ENCODE measurements at places on chromosomes 2 and 18. TPM values are rescaled to one million over a fixed set of nuclear protein-coding genes. Genes with fewer than 3 reads are reported as not detected.

The ATOH8 gene
- 0.43 TPM for total RNA-seq

The DPYSL5 gene
- total RNA-seq: 93.5 TPM

- no peak for DNase-seq
These were observed 548.8 kb upstream of the NRP2 start for GRCh38 chr2:205133544-205133943.

DNA sequence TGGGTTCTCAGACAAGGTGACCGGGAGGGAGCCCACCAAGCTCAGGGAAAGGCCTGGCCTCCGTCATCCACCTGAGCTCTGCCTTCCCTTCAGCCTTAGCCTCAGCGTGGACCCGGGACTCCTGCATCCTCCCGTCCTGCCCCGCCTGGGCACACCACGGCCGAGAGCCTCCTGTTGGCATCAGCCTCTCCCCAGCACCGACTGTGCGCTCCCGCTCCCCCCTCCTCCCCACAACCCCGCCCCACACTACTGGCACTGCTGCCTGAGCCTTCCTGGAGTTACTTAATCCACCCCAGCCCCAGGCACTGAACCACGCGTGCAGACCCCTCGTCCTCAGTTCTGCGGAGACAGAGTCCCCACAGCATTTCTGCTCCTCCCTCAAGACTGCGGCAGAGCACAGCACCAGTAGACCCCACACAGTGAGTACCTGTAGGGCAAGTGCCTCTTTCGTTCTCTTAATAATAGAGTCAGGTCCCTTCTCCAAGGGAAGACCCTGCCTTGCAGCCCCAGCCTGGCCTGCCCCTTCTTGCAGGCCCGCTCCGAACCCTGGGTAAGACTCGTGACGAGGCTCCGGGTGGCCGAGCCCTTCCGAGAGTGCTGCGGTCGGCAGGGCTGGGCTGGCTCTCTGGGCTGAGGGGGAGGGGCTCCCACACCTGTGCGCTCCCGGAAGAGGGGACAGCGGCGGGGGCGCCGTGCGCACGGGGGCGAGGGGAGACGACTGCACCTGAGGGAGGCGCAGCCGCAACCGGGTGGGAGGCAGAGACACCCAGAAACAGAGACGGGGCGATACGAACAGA lies at the start of gene AMER3:
TSS of gene AMER3 (plus strand) at position 285 of the 797 bp plus-strand sequence. CDS start 6,533 bp downstream, outside the sequence.
- peak; percentile 72 for DNase-seq

- no peak for DNase-seq
These were observed 213.9 kb downstream of the VAPA start for GRCh38 chr18:10127729-10128128.

DNA sequence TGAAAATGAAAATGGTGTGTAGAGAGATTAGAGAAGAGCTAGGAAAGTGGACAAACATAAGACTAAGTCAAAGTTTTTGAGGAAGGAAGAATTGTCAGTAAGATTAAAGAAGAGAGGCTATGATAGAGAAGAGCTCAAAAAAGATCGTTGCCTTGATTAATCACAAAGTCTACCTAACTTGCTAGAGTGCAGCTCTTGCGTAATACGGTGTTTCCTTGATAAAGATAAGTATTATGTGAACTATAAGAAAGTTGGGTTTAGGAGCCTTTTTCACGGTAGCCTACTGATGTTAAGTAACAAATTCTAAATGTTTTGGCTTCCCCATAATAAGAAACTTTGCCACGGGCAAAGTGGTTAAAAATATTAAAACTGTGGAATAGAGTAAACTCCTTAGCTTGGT lies 226.4 kb upstream of the NRXN1 start:
- DNase-seq: no peak

DNA sequence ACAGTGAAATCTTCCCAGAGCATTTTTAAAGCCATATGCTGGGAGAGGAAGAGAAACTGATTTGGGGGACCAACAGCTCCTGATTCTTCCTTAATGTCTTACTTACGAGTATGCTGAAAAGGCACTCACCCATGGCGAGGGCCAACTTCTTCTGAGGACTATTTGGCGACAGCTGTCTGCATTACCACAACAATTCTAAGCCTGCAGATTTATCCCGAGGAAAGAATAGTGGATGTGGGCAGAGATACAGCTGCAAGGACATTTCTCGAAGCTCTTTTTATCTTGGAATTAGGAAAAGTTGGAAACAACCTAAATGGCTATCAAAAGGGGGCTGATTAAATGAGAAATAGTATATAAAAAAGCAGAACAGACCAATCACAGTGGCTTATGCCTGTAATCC lies 40.3 kb upstream of the FHL2 start:
- no peak for DNase-seq

DNA sequence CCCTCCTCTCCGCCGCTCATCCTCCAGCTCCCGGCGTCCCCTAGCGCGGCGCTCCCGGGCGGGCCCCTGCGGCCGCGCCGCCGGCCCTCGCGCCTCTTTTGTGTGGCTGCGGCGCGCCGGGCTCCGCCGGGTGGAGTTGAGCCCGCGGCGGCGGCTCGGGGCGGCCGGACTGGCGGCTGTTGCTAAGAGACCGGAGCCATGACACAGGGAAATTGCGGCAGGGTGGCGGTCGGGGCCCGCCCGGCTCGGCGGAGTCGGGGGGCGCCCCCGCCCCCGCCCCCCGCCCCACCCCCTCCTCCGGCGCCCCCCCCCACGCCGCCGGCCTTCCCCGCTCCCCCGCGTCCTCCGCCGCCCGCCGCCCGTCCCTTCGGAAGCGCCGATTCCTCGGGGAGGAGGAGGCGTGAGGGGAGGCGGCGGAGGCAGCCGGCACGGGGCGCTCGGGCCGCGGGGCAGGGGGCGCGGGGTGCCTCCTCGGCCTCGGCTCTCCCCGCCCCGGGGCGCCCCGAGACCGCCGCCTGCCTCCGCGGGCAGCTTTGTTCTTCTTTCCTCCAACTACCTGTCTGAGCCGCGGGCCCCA lies at the start of gene TMEM200C:
TSS of gene TMEM200C (minus strand) at position 224 of the 577 bp plus-strand sequence. CDS start 3,459 bp downstream, outside the sequence.
- DNase-seq: peak; percentile 90

GRCh38 chr18:38933322-38933721 lies 1367.7 kb upstream of the CELF4 start:
- DNase-seq: no peak
